ENCODE measurements at places on chromosomes 7 and 10.
A peak's percentile ranks its signal among the peaks of the same experiment; 100 is the strongest.

GRCh38 chr7:131111081-131111576 lies 216.5 kb upstream of the MKLN1 start:
- DNase-seq: no peak

GRCh38 chr10:6741541-6741941 lies 161.5 kb upstream of the PRKCQ start:
- DNase-seq: peak; percentile 70

- no peak for DNase-seq
Measured at GRCh38 chr7:64869121-64869725, 33.9 kb upstream of the ZNF273 start.

- no peak for DNase-seq
Measured at GRCh38 chr10:49649294-49649693, 30.2 kb upstream of the C10orf53 start.

DNA sequence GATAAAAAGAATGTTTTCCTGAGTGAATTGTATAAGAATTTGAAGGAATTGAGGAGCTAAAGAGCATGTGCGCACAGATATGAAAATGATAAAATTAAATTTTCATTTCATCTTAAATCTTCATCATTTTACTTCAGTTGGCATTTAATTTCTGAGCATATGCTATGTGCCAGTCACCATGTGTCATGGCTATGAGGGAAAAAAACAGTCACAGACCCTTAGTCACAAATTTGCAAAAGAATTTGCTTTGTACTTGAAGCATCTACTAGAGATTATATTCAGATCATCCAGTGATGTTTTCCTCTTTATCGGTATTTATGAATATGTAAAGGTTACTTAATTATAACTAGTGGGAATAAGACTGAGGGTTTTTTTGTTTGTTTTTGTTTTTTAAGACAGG lies 29.8 kb downstream of the VCL start:
- no peak for DNase-seq

DNA sequence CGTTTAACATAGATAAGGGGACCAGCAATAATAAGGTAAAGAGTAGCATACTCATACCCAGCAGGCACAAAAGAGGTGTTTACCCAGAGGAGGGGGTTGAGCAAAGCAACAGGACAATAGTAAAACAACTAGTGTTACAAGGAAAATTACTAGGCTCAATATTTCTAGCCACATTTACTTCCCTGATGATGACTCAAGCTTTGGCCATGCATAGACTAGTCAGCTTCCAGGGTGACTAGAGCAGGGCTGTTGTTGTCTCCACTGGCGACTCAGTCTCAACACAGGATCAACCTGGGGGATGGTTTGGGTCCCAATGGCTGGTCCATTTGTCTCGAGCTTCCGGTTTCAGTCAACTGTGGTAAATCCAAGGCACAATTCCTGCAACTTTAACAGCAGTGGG lies 217.7 kb upstream of the KCND2 start:
- no peak for DNase-seq

GRCh38 chr10:119209035-119209735 lies 1.8 kb downstream of the GRK5 start:
- DNase-seq: no peak

GRCh38 chr10:71731791-71732190 lies 12.2 kb upstream of the C10orf105 start:
- no peak for DNase-seq

DNA sequence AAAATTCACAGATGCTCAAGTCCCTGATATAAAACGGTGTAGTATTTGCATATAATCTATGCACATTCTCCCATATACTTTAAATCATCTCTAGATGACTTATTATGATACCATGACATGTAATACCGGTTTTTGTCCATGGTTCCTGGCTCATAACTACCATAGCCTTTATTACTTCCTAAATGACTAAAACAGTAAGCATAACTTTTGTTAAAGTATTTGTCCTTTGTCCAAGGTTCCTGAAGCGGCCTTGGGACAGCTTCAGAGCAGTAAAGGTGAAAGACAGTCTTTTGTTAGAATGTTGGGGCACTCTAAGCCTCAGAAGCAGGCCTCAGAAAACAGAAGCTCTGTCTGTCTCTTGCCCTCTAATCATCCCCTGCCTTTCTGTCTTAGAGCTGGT lies 4.0 kb downstream of the CRCP start:
- DNase-seq: no peak

- no peak for DNase-seq
Measured at GRCh38 chr10:32943395-32943794, 14.6 kb downstream of the ITGB1 start.

- no peak for DNase-seq
Measured at GRCh38 chr7:87067788-87068187, 8.3 kb upstream of the ELAPOR2 start.

DNA sequence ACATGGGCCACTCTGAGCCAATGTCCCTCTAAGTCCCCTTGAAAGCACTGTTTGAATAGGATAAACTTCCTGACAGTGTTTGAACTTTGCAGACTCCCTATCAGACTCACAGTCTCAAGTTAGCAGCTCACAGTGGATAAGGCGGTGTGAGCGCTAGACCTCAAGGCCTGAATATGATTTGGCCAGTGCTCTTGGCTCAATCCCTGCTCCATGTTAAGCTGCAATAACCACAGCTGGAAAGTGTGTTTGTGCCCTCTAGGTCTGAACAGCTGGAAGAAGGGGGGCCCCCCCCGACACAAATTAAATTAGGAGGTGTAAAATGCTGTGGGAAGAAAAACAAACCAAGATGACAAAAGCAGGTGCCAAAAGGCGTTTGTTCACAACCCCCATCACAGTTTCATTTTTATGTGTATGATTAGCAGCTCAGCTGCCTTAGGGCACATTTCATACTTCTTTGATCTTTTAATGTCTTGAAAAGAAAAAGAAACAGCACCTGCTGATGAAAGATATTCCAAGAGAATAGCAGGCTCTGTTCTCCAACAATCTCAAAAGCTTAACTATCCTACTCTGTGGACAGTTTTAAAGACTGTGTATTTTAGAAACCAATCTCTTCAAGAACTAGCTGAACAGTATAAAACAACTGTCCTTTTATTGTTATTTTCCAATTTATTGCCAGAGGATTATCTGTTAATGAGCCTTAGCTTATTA lies 167.6 kb downstream of the SNX13 start:
- no peak for DNase-seq

- DNase-seq: no peak
Measured at GRCh38 chr7:148607151-148607661, 16.6 kb downstream of the C7orf33 start.

DNA sequence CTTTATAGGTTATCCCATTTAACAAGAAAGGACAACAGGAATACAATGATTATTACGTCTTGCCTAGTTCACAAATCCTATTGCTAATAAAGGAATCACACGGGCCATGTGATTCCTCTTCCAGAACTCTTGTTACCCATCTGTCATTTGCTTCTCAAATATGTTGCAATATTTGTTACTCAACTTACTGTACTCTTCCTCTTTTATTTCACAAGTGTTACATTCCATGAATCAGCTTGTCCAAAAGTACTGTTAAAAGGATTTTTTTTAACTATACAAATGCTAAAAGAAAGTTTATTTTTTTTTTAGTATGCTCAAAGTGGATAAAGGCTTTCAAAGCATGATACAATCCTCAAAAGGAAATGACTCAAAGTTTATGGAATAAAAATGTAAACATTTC lies 3.9 kb upstream of the CD36 start:
- DNase-seq: peak; percentile 64

- no peak for DNase-seq
Measured at GRCh38 chr7:95365151-95365550, 31.0 kb downstream of the PON3 start.

DNA sequence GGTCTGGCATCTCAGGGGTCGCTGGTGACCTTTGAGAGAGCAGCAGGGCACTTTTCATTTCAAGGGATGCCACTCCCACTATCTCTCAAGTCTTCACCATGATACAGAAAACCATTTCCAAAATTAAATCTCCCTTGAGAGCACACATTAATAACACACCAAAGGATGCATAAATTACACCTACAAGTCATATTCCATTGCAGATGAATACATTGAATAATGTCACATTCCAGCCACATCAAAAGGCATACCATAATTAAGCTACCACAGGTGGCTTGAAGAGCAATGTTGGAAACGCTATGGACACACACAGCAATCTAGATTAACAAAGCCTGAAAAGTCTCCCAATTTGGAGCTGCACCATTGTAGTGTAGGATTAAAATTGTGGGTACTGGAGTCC lies 353.3 kb upstream of the ZMIZ1 start:
- DNase-seq: no peak

GRCh38 chr7:131900785-131901287 lies 344.4 kb upstream of the PODXL start:
- DNase-seq: no peak

DNA sequence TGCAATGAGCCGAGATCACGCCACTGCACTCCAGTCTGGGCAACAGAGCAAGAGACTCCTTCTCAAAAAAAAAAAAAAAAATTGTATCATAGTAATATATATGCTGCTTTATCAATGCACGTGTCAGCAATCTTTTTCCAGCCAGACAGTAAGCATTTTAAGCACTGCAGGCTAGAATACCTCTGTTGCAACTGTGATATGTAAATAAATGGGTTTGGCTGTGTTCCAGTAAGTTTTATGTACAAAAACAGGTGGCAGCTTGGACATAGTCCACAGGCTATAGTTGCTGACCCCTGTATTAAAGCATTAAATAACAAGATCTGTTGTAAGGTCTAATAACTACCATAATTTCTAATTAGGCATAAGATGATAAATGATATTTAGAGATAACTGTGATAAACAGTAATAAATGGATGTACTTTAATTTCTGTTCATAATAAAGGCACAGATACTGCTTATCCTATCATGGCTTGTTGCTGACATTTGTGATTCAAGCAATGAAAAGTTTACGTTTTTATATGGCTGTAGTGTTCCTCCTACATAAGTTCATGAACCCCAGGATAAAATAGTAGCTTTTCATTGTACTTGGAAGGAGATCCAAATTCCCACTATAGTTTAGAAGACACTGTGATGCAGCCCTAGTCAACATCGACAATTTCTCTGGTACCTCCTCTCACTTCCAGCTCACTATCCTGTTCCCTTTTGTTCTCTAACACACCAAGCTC lies 161.4 kb downstream of the ELMO1 start:
- DNase-seq: no peak

- no peak for DNase-seq
Measured at GRCh38 chr7:101198476-101198875, 2.4 kb downstream of the MOGAT3 start.
